ENCODE measurements at places on chromosomes 5 and 9.

- peaks cover 8% of the 10 kb centered on the region for H3K27me3 ChIP-seq
- H3K4me3 ChIP-seq: peak overlapping the region; percentile 73
- H3K4me1 ChIP-seq: peaks cover 29% of the 10 kb centered on the region
These were observed 159.3 kb downstream of the RGS3 start for GRCh38 chr9:113622600-113623400.

DNA sequence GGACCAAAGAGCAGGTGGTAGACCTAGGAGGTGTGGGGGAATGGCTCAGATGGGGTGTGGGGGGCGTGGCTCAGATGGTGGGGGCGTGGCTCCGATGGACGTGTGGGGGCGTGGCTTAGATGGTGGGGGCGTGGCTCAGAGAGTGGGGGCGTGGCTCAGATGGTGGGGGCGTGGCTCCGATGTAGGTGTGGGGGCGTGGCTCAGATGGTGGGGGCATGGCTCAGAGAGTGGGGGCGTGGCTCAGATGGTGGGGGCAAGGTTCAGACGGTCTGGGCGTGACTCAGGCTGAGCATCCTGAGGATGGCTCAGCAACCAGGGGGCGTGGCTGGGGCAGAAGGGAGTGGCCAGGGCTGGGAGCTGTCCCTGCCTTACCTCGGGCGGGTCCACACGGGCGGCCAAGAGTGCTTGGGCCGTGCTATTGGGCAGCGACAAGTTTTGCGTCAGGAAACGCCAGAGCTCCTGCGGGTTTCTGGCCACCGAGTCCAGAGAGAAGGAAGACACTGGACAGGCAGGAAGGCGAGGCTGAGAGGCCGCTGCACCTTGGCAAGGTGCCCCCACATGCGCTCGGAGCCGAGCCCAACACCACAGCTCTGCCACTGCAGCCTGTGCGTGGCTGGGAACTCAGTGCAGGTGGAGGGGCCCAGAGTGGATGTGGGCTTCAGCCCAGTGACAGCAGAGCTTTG lies 5.9 kb downstream of the ABCA2 start:
- no peak overlapping the region for H3K4me3 ChIP-seq
- peaks cover under 1% of the 10 kb centered on the region for H3K36me3 ChIP-seq
- no peaks in the 10 kb centered on the region for H3K4me1 ChIP-seq

- no peaks in the 10 kb centered on the region for H3K4me1 ChIP-seq
- H3K27ac ChIP-seq: no peak overlapping the region
- H3K36me3 ChIP-seq: no peaks in the 10 kb centered on the region
- peaks cover 10% of the 10 kb centered on the region for H3K27me3 ChIP-seq
- H3K4me3 ChIP-seq: no peak overlapping the region
These were observed 521.0 kb upstream of the WWC1 start for GRCh38 chr5:167770461-167770860.

GRCh38 chr5:146427619-146427997 lies 19.5 kb upstream of the TCERG1 start:
- H3K4me3 ChIP-seq: no peak overlapping the region
- no peak overlapping the region for H3K27ac ChIP-seq
- no peak for ATAC-seq
- H3K36me3 ChIP-seq: no peaks in the 10 kb centered on the region
- H3K27me3 ChIP-seq: peaks cover 14% of the 10 kb centered on the region
- no peaks in the 10 kb centered on the region for H3K4me1 ChIP-seq

DNA sequence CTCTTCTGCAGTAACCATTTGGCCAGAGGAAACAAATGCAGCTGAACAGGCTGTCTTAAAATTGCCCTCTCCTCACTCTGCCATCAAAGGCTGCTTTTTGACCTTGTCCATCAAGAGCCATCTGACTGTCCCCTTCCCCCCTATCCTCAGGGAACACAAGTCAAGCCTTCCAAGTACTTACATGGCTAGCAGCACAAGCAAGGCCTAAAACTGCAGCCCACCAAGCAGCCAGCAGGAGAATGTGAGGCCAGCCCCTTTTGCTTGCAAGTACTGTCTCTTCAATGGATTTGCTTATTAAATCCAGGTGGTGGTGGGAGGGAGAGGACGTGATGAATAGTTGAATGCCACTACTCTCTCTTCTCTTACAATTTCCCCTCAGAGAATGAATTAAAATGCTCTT lies 83.5 kb downstream of the HTR1A start:
- H3K4me1 ChIP-seq: no peaks in the 10 kb centered on the region
- no peak overlapping the region for H3K4me3 ChIP-seq
- no peaks in the 10 kb centered on the region for H3K27me3 ChIP-seq
- no peak for ATAC-seq

DNA sequence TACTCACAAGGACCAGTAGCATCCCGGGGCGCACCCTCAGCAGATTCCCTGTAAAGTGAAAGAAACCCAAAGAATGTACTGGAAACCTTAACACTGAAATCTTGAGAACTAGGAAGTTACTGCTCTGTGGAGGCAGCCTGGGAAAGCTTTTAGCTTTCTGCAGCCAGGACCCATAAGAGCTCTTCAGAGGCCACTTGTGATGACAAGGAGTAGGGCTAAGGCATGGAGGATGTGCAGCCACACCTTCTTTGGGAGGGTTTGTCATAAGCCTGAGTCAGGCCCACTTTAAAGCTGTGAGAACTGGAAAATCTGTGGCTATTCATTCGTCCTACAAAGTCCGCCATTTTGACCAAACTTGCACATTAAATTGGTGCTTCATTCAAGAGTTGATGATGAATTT lies 291.1 kb upstream of the TLE4 start:
- H3K27me3 ChIP-seq: peaks cover 3% of the 10 kb centered on the region
- H3K4me1 ChIP-seq: no peaks in the 10 kb centered on the region
- no peak for ATAC-seq
- no peaks in the 10 kb centered on the region for H3K36me3 ChIP-seq
- H3K27ac ChIP-seq: no peak overlapping the region

- ATAC-seq: no peak
- no peak overlapping the region for H3K27ac ChIP-seq
- H3K27me3 ChIP-seq: no peaks in the 10 kb centered on the region
- H3K4me3 ChIP-seq: no peak overlapping the region
- H3K4me1 ChIP-seq: no peaks in the 10 kb centered on the region
- H3K36me3 ChIP-seq: no peaks in the 10 kb centered on the region
These were observed 630.6 kb downstream of the TLE1 start for GRCh38 chr9:81058782-81059181.

GRCh38 chr5:99076723-99077640 lies 148.2 kb upstream of the CHD1 start:
- H3K4me1 ChIP-seq: no peaks in the 10 kb centered on the region
- H3K4me3 ChIP-seq: no peak overlapping the region
- ATAC-seq: no peak
- no peaks in the 10 kb centered on the region for H3K36me3 ChIP-seq
- H3K27me3 ChIP-seq: peaks cover 8% of the 10 kb centered on the region

- no peaks in the 10 kb centered on the region for H3K4me1 ChIP-seq
- no peak for ATAC-seq
- no peak overlapping the region for H3K27ac ChIP-seq
These were observed 750 bp downstream of the TRIM36 start for GRCh38 chr5:115168829-115169486.

DNA sequence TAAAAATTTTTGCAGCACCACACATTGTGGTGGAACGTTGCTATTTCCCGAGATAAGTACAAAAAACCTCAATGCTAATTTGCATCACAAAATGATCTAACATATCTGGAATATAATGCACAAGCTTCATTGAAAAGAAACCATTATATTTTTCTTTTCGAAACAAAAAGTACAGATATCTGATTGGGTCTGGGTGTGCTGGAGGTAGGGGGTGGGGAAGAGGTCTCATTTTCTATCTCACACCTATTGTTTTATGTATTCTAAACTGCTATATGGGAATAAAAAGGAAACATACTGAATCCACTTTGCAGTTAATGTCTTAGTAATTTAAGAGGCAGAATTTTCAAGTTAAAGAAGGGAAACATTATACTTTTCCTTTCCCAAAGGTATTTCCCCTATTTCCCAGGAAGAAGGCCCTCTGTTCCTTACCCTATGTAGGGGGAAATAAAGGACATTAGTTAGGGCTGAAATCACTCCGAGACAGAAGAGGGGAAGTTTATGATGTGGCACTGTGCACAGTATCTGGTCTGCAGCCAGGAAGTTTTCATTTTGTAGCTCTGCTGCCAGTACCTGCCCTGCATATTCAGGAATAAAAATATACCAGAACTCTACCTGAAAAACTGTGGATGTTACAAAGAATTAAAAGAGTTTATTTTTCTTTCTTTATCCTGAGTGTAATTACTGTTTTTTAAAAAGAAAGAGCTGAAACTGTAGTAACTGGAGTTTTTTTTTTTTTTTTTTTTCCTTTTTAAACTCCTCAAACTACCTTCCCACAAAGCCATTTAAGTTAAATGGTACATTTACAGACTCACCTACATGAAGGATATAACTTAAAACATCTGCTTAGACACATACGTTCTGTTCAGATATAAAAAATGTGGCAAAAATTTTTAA lies 7.4 kb downstream of the MEF2C start:
- H3K36me3 ChIP-seq: no peaks in the 10 kb centered on the region
- H3K27me3 ChIP-seq: peaks cover 19% of the 10 kb centered on the region
- no peak overlapping the region for H3K27ac ChIP-seq
- ATAC-seq: no peak

- no peak overlapping the region for H3K4me3 ChIP-seq
- H3K27me3 ChIP-seq: peaks cover 25% of the 10 kb centered on the region
- H3K27ac ChIP-seq: no peak overlapping the region
- no peaks in the 10 kb centered on the region for H3K36me3 ChIP-seq
- ATAC-seq: no peak
These were observed 18.1 kb upstream of the UBE2QL1 start for GRCh38 chr5:6430418-6431028.

GRCh38 chr9:128470560-128470959 lies 14.8 kb downstream of the ODF2 start:
- no peak overlapping the region for H3K4me3 ChIP-seq
- ATAC-seq: no peak
- peaks cover 78% of the 10 kb centered on the region for H3K36me3 ChIP-seq
- peak overlapping the region; percentile 17 for H3K27ac ChIP-seq

- no peaks in the 10 kb centered on the region for H3K27me3 ChIP-seq
- ATAC-seq: no peak
- no peak overlapping the region for H3K4me3 ChIP-seq
- H3K27ac ChIP-seq: no peak overlapping the region
- H3K4me1 ChIP-seq: no peaks in the 10 kb centered on the region
- H3K36me3 ChIP-seq: no peaks in the 10 kb centered on the region
These were observed 92.4 kb upstream of the JAK2 start for GRCh38 chr9:4892501-4893194.

DNA sequence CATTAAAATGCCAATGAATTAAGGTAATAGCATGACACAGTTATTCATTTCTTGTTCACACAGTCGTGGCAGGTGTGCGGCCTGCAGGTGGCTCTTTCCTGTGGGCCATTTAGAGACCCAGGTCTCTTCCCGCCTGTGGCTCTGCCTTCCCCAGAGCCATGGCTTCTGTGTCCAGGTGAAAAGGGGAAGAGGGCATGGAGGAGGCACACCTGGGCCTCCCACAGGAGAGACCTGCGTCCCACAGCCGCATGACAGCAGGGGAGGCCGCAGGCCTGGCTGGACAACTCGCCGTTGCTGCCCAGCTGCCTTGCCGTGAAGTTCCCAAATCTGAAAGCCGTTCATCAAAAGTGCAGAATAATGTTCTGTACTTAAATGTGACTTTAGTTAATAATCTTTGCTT lies 14.4 kb upstream of the PLEKHG4B start:
- H3K4me1 ChIP-seq: no peaks in the 10 kb centered on the region
- ATAC-seq: no peak
- H3K27ac ChIP-seq: no peak overlapping the region
- no peaks in the 10 kb centered on the region for H3K36me3 ChIP-seq
- peaks cover 29% of the 10 kb centered on the region for H3K27me3 ChIP-seq

DNA sequence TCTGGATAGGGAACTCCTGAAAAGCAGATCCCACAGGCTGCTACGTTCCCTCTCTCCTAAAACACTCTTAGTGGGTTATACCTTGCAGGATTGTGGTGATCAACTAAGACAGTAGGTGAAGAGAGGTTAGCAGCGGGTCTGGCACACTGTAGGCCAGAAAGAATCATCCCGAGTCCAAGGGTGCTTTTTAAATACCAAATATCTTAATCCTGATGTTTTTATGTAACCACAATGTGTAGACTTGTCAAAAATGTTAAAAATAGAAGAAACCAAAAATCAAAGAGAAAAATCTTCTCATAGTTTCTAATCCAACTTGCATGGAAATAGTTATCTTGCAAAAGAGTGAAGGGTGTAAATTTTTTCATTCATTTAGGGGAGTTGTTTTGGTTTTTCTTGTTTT lies 52.3 kb upstream of the IFNK start:
- no peak for ATAC-seq
- no peaks in the 10 kb centered on the region for H3K4me1 ChIP-seq
- no peaks in the 10 kb centered on the region for H3K27me3 ChIP-seq
- H3K4me3 ChIP-seq: no peak overlapping the region
- H3K27ac ChIP-seq: no peak overlapping the region

DNA sequence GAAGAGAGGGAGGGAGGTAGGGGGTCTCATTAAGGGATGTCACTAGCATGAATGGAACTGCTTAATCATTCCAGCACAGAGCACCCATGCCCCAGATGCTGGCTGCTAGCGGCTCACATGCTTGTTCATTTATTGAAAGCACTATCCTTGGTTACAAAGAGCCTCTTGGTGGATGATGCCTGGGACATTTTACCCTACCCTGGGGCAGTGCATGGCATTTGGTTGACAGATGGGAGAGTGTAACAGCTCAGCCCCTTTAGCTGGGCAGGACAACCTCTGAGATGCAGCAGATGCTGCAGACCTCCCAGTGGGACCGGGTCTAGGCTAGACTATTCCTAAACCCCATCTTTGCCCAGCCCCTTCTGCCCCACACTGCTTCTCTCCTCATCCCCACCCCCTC lies 46.9 kb upstream of the TCERG1 start:
- H3K36me3 ChIP-seq: no peaks in the 10 kb centered on the region
- H3K27me3 ChIP-seq: peaks cover 47% of the 10 kb centered on the region
- H3K27ac ChIP-seq: no peak overlapping the region

DNA sequence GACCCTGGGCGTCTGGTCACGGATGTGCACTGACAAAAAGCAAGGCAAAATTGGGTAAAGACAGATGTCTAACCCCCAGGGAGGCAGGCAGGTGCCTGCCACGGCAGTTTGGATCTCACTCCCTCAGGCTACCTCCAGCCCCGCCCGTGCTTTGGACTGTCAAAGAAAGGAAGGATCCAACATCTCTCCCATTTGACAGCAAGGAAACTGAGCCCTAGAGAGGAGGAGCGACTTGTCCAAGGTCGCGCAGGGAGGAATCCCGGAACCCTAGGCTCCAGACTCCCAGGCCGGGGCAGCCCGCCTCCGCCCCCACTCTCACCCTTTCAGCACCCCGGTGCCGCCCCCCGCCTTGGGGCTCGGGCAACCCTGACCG lies 376 bp downstream of the GOLGA1 start:
- H3K36me3 ChIP-seq: peaks cover 53% of the 10 kb centered on the region
- ATAC-seq: peak; percentile 46
- peak overlapping the region; percentile 96 for H3K27ac ChIP-seq

All from activated T-helper 17 cell treated with anti-CD3 and anti-CD28 coated beads, Interleukin-2, amount 50 U/mL, for 72 hours (primary cell).